ENCODE measurements at places on chromosomes 5 and 9. TPM values are rescaled to one million over a fixed set of nuclear protein-coding genes. Genes with fewer than 3 reads are reported as not detected.

Gene COL15A1
- total RNA-seq = 33.5 TPM

Gene AGXT2
- total RNA-seq = not detected

Gene KLF9
- total RNA-seq = 61.7 TPM

Gene ISL1
- not detected for total RNA-seq

- no peak for DNase-seq
Measured at GRCh38 chr9:1878811-1879210, 136.3 kb upstream of the SMARCA2 start.

- no peak for DNase-seq
Measured at GRCh38 chr5:127909821-127910220, 173.7 kb upstream of the SLC12A2 start.

DNA sequence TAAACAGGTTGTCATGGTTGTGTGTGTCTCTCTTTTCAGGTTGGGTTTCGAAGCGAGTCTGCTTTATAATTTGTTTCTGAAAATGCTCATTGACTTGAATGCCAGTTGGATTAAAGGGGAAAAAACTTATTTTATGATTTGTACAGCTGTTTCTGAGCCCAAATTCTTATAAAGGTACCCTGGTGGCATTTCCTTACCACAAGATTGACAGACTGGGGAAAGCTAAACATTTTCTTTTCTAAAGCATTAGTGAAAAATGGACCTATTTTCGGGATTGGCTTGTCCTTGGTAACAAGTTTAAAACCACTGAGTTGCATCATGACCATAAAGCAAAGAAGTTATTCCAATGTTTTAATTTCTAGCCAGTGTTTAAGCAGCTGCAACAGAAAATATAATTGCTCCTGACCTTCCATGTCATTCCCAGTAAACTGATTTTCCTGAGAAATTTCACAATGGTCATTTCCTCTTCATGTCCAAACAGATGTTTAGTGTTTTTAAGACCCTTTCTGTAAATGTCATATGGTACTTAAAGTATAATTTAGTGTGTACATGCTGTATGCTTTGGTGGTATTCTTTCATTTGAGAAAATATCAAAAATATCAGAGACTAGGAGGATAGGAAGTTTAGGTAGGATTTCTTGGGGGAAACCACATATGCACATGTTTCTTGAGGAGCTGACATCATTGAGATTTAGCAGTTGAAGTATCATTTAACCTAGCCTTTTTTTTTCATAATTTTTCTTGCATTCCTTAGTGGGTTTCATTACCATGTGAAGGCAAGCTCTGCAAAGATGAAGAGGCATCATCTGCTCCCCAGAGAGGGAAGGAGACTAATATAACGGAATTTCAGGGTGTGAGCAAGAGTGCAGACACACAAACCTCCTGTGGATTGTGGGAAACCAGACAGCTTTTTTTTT, 667.1 kb upstream of the RGMB start:
- no peak for DNase-seq

DNA sequence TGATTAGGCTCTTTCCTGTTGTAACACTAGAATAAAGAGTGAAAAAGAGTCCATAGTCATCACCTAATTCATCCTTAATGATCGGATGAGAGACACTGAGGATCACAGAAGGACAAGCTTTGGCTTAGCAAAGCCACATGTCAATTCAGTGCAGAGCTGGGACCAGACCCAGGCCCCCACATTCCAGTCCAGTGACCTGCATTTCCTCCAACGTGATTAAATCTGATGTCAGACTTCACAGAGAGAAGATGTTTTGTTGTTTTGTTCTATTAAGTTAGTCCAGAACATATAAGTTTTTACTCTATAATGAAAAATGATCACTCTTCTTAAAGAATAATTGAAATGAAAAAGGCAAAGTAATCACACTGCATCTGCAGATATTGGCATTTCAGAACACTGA, 377.9 kb upstream of the PAPPA start:
- no peak for DNase-seq

DNA sequence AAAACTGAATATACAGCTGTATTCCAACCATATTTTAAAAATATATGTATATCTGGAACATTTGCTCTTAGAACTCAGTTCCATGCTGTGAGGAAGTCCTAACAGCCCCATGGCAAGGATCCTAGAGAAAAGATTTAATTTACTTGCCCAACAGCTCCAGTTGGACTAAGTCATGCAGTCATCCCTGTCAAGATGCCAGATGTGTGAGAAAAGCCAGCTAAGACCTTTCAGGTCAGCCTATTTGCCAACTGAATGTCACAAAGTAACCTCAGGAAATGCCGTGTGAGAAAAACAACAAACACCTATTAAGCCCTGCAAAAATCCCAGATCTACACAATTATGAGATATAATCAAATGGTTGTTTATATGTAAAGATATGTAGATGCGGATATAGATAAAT, 416.3 kb downstream of the NR2F1-AS1 start:
- no peak for DNase-seq

DNA sequence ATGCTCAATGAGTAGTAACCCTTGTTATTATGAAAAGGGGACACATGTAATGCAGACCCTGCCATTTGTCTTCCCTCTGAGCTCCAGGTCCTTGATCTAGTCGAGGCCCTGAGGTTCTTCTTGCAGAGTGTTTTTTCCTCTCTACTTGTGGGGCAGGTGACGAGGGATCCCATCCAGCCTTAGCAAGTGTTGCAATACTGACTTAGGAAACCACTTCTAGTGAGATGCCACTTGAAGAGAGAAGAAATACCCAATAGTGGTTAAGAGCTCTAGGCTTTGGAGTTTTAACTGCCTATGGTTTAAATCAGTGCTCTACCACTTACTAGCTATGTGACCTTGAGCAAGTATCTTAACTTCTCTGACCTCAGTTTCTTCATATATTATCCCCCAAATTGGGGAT, 10.2 kb downstream of the PPARGC1B start:
- no peak for DNase-seq

DNA sequence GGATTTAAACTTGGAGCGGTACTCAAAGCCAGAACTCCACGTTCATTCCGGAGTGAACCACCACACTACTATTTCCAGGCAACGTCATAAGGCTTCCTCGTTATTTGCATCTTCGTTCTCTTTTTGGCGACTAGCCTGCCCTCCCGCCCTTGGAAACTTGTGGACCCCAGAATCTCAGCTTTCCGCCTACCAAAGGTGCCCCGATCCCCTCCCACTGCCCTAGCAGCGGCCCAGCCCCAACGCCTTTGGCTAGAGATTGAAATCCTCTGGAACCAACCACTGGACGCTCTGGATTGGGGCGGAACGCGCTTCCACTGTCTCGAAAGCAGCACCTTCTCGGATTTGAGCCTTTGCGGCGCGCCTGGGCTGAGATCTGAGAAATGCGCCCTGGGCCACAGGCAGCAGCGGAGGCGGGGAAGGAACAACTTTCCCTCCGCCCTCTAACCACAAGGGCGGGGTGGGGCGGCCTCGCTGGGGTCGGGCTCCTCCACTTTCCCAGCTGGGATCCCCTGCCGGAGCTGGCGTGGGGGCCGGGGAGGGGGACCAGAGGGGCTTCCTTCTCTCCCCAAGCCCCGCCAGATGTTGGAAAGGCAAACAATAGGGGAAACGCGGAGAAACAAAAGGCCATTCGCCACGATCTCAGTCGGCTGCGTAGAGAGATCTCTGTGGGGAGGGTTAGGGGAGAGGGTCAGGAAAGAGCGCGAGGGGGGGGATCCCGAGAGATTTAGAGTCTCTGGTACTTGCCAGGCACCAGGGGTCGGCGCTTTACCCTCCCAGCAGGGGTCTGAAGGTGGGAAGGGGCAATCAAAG, 1.3 kb downstream of the MOB3B start:
- peak; percentile 76 for DNase-seq
